ENCODE measurements at places on chromosomes 1 and 21.

DNA sequence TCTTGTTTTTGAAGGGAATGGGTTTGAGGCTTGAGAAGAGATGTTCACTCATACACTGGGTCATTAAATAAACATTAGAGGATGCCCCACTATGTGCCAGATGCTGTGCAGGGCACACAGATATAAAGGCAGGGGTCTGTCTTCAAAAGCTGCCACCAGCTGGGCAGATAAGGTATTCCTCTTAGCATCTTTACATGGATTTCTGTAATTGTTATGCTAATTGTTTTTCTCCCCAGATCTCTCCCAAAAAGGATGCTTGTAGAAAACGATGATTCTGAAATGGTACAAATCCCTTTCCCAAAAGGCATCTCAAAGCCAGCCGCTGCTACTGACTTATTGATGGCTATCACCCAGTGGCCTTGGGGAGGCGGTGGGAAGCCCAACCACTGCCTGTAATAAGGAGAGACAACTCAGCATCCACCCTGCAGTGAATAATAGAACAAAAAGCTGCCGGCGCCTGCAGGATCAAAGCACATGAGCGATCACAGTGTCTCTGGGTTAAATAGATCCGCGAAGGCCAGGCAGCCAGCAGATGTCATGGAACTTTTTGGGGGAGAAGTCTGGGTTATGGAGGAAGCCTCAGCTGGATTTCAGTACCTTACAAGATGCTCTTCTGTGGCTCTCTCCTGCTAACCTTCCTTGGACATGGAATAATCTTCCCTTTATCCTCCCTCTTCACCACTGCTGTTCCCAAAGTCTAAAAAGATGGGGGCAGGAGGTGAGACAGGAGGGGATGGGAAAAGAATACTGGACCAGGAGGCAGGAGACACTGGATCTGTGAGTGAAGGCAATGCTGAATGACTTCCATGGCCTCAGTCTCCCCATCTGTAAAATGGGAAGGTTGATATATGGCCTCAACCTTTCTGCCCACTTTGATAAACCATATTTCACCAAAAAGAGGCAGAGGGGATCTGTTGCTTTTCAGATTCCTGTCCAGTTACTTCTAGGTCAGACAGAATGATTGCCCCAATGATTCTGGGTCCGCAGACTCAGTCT is 54.8 kb upstream of the CD34 start:
- DNase-seq = no peak

DNA sequence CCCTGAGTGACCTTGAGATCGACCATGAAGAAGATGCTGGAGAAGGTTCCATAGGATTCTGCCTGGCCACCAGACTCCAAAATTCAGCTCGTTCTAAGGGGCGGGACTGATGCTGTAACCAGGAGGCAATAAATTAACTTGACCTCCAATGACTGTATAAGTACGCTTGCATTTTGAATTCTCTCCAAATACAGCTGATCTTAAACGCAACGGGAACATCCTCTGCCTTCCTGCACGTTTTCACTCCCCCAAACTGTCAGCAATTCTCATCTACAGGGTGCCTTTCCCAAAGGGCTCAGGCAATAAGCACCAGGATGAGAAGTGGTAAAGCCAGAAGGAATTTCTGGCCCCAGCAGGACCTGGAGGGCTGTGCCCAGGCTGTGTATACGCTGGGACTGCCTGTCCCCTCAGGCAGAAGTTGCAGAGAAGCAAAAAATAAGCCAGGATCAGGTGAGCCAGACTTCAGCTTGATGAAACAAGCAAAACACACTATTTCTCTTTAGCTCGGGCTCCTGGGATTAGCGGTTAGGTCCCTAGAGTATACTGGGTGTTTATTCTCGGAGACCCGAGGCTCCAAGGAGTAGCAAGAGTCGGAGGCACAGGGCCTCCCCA is 124.8 kb downstream of the LRIG2 start:
- no peak for DNase-seq

GRCh38 chr1:9767964-9768668 is 55.6 kb downstream of the CLSTN1 start:
- peak; percentile 19 for DNase-seq

GRCh38 chr1:245292553-245292952 is 137.8 kb downstream of the KIF26B start:
- DNase-seq = no peak

DNA sequence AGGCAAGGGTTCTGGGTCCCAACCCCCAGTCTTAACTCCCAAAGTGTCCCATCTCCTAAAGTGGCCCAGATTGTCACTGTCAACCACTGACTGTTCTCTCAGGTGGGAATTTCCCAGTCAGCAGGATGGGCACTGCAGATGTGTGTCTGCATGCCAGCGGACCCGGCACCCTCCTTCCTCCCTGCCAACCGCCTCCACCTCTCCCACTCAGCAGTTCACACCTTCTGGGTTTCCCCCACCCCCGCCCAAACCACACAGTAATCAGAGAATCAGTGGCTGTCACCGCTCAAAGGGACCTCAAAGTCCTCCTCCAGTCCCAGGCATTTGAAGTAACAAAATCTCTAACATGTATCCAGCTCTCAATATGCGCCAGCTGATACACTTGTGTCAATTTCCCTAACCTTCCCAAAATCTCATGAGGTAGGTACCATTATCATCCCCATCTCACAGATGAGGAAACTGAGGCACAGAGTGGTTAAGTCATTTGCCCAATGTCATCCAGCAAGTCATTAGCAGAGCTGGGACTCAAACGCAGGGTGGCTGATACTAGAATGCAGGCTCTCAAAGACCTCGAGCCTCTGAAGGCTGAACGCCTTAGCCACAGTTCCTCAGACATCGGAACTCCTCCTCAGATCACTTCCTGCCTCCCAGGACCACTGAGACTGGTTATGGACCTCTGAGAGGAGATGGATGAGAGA is 4.8 kb downstream of the RUNX3 start:
- DNase-seq = no peak

GRCh38 chr1:232579958-232580941 is 49.7 kb downstream of the SIPA1L2 start:
- DNase-seq = no peak

DNA sequence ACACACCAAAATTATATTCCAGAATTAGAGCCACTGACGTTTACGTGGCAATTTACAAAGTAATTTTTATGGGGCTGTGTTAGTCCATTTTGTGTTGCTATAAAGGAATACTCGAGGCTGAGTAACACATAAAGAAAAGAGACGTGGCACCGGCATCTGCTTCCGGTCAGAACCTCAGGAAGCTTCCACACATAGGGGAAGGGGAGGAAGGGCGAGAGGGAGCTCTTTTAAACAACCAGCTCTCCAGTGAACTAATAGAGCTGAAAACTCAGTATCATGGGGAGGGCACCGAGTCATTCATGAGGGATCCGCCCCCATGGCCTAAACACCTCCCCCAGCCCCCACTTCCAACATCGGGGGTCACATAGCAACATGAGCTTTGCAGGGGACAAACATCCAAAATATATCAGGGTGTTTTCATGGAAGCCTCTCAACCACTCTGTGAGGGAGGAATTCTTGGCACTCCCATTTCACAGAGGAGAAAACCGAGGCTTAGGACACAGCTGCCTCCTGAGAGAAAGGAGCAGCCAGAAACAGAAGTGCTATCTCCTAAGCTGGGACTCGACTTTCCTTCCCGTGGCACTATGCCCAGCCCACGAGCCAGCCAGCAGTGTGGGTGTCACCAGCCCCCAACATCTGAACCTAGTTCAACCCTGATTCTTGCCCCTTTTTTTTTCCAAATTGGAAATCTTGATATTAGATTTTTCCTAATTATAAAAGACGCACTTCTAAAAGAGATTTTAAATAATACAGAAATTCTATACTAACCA is 29.2 kb downstream of the MIS18A start:
- DNase-seq = no peak

- peak; percentile 23 for DNase-seq
These were observed 64.2 kb downstream of the ETS2 start for GRCh38 chr21:38869946-38870345.

DNA sequence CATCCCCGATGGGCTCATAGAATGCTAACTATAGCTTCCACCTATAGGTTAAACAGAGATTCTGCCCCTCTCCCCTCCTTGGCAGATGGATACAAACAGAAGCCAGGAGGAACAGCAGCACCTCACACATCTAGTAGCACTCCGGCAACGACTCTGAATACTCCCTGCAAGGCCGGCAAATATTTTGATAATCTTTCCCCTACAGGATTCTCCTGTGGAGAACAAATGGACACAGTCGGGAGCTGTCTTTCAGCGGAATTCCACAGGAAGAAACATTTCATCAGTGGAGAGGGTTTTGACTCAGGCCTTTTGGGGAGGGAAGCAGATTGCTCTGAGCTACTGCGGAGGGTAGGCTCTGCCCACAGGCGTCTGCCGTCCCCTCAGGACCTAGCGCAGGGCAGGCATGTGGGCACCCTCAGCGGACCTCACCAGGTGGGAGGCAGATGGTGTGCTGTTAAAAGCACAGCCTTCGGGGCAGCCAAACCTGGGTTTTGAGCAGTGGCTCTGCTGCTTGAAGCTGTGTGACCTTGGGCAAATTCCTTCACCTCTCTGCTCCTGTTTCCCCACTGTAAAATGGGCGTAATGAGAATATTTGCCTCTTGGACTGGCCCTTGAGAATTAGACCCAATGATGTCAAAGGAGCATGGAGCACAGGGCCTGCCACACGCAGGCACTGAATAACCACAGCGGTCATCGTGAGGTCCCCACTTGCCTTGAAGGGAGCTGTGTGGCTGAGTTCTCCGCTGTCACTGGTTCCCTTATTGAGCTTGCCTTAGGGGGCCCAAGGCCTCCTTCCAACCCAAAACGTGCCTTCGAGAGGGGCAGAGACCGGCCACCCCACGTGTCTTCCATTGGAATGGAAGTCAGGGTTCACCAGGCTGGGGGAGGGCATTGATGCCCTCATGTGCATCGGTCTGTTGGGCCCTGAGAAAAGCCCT is 19.2 kb upstream of the BCAR3 start:
- no peak for DNase-seq
